ENCODE measurements at places on chromosomes 6 and 20.
A peak's percentile ranks its signal among the peaks of the same experiment; 100 is the strongest.

DNA sequence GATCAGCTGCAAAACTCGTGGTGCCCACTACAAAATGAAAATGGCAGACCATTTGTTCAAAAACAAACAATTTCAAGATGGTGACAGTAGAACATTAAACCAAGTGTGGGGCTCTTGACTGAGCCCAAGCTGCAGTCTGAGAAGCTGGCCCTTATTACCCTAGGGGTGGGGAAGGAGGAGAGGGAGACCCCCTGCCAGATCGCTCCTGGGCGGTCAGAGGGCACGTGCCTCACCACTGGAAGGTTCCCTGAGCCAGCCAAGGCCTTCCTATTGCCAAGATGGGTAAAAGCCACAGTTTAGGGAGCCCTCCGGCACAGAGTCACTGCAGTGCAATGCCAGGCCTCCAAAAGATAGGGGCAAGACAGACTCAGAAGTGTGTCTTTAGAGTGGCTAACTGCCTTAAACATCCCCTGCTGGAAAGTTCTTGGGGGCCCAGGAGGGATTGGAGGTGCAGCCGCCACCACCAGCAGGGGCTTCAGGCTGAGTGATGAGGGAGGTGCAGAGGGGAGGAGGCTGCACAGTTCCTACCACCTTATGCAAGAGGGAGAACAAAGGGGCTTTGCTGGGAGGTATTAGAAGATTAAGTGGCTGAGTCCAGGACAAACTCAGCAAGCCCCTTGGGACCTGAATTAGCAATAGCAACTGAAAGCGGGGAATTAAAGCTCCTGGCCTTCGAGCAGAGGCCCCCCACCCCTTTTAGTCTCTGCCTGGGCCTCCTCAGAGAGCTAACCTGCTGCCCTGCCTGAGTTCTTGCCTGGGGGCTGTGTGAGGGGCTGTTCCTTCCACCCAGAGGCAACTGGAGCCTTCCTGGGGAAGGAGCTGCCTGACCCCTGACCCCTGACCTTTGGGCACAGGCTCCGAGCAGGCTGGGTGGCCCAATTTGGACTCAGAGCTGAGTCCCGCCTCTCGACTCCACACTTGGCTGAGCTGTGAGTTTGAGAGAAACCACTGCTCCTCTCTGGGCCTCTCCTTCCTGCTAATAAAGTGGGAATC, 88.4 kb downstream of the VEGFA start:
- no peak for DNase-seq

- no peak for DNase-seq
Measured at GRCh38 chr6:142561511-142562265, 259.9 kb downstream of the ADGRG6 start.

DNA sequence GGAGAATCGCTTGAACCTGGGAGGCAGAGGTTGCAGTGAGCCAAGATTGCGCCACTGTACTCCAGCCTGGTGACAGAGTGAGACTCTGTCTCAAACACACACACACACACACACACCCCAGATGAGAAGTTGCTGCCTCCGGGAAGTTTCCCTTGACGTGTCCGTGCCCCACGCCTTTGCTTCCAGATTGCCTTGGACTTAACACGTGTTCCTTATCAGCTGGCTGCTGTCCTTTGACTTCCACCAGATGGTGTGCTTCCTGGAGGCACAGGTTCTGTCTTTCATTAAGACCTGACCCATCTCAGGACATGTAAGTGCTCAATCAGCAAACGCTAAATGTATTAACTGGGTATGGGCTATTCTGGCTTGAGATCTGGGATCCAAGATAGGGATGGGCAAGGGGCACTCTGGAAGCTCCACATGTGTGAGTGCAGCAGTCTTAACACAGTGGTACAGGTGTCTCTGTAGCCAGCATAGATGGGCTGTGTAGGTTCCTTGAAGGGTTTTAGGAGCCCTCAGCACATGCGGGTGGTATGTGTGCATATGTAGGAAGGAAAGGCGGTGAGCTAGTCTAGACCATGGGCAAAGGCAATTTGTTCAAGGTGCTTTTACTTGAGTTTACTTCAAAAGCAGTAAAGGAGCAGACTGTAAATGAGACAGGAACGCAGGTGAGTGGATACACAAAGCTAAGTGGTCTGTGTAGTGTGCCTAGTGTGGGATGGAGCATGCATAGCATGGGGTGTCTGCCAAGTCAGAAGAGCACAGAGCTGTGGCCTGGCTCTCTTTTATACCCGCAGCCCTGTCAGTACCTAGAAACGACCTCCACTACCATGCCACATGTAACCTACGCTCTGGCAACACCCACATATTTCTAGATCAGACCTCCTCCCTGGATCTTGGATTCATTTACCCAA, 11.6 kb downstream of the PIGT start:
- DNase-seq: no peak

DNA sequence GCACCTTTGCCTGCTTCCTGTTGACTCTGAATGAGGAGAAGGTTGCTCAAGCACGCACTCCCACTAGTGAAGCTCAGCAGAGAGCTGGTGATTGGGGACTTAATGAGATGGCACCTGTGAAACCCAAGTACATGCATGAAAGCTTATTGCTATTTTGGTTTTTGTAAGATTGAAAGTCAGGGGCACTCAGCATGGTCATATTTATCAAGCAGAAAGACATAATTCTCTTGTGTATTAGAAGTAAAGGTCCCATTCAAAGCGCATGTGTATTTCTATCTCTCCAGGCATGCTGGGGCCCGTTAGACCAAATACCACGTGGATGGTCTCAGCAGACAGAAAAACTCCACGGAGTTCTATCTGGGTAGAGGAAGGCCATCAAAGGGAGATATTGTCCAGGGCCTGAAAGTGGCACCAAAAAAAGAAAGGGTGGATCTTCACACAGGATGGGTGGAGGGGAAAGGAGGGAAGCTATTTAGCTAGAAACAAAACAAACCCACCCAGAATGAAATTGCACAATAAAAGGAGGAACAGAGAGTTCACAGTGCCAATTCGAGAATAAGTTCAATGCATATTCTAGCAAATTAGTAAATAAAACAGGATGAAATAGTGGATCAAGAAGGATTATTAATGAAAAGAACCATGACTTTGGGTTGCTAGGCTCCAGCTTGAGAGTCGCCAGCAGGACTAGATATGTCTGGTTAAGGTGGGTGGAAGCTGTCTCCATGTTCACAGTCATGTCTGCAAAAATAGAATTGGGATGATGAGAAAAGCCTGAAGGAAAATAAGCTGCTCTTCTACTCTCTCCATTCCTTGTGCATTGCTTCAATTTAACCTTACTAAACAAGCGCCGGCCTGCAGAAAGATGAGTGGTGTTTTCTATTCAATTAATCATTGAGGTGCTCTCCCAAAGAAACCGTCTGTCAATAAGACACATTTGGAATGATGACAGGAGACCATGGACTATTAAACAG, 224.9 kb upstream of the DTNBP1 start:
- no peak for DNase-seq

DNA sequence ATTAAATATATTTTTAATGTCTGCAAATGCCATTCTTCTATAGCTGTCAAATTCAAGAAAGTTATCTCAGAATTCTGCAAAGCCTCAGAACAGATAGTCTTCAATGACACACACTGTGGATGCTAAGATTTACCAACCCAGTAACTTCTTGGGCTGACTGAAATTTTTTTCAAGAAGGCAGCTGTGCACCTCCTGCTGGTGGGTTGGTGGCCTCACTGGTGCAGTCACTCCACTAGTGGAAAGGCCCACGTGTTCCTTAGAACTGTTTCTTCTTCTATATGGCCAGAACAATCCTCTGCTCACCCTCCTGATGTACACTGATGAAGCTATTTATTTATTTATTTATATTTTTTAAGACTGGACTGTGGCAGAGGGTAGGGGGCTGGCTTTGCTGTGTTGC, 28.1 kb upstream of the MTCL3 start:
- DNase-seq: peak; percentile 7

GRCh38 chr20:36045373-36045714, 77.0 kb downstream of the CNBD2 start:
- DNase-seq: no peak

DNA sequence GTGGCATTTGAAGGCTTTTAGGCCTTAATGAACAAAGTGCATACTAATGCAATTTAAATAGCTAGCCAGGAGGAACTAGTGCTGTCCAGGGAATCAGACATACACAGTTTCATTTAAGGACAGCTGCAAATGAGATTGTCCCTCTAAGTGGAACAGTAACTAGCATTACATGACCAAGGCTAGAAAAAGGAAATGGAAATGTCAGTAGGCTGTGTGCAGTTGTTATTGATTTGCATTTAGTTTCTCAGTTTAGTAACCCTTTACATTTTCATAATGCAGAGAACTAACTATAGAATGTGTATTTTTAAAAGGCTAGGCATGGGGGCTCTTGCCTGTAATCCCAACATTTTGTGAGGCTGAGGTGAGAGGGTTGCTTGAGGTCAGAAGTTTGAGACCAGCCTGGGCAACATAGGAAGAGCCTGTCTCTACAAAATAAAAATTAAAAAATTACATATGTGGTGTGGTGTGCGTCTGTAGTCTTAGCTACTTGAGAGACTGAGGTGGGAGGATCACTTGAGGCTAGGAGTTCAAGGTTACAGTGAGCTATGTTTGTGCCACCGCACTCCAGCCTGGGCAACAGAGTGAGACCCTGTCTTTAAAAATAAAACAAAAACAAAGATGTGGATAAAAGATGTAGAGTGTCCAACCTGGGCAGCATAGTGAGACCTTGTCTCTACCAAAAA, 468.0 kb downstream of the UTRN start:
- no peak for DNase-seq

GRCh38 chr6:140041056-140041455, 666.6 kb upstream of the CITED2 start:
- no peak for DNase-seq

- DNase-seq: no peak
Measured at GRCh38 chr6:159376516-159377158, 207.4 kb downstream of the FNDC1 start.

DNA sequence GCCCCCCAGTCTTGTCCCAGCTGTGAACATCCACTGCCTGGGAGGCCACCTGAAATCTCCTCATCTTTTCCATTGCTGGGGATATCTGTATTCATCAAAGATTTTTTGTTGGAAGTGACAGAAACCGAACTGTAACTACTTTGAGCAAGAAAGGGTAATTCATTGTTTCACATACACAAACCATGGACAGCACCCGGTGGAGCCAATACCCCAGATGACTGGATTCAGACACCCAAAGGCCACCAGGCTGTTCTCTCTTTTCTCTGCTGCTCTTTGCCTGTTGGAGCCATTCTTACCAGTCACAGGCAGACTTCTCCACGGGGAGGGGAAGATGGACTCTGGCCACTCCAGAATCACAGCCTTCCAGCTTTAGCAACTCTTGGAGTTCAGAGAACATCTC, 11.7 kb upstream of the RALY start:
- no peak for DNase-seq

DNA sequence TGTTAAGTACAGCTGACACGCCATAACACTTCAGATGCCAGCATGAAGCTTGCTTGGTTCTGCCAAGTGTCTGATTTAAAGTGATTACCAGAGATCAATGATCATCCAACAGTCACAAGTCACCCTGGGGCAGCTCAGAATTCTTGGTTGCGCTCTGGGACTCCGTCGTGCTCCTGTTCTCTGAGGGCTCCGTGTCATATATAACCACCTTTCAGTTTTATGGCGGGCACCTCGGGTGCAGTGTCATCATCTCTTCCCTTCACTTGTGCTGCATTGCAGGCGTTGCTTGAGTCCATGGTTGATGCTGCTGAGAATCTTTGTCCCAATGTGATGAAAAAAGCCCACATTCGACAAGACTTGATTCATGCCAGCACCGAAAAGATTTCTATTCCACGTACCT, 101.4 kb upstream of the SCGN start:
- no peak for DNase-seq

DNA sequence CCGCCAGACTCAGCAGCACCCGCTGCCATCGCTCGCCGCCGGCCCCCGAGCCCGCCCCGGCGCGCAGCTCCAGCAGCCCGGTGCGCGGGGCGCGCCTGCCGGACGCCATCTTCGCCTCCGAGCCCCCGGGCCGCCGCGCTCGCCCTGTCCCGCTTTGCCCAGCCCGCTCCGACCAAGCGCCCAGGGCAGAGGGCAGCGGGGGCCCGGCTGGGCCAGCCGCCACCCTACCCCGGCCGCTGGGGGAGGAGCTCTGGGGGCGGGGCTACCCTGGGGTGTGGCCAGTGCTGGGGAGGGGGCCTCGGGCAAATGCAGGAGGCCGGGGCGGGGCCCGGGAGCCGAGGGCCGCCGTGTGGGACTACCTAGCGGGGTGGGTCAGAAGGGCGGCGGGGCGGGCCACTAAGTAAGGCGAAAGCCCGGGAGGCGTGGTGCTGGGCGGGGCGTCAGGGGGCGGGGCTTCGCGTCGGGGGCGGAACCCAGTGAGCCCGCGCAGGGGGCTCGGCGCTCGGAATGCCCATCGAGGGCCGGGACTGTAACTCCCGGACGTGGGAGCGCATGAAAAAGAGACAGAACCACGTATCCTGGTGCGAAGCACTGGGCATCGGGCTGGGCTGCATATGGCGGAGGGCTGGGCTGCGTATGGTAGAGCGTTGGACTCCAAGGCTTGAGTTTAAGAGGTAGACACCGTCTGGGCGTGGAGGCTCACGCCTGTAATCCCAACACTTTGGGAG, at the start of gene SNTA1:
SNTA1 (minus strand) TSS at position 252 of the 728 bp plus-strand sequence; CDS start at position 109, 143 bp downstream.
- peak; percentile 93 for DNase-seq

GRCh38 chr6:85751374-85752055, 108.8 kb upstream of the SYNCRIP start:
- no peak for DNase-seq

- DNase-seq: no peak
Measured at GRCh38 chr6:21531393-21531792, 62.2 kb upstream of the SOX4 start.

GRCh38 chr6:150273457-150274309, 95.1 kb upstream of the IYD start:
- DNase-seq: no peak

DNA sequence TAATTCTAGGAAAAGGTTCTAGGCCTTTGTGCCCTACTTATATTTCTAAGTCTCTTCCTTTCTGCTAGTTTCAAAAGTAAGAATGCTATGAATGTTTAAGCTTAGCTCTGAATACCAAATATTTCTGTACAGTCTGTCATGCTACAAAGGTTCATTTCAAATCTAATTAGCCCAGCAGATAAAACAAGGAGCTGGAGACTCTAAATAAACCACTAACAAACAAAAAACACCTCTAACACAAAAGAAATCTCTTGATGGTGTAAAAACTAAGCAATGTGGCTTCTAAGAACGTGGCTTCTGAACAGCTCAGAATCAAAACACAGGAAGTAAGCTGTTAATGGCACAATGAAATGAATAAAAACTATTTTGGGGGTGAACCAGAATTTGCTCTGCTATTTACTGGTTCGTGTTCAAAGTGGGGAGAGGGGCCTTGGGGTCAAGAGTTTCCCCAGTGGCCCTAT, 198.3 kb downstream of the BCAS1 start:
- peak; percentile 39 for DNase-seq

DNA sequence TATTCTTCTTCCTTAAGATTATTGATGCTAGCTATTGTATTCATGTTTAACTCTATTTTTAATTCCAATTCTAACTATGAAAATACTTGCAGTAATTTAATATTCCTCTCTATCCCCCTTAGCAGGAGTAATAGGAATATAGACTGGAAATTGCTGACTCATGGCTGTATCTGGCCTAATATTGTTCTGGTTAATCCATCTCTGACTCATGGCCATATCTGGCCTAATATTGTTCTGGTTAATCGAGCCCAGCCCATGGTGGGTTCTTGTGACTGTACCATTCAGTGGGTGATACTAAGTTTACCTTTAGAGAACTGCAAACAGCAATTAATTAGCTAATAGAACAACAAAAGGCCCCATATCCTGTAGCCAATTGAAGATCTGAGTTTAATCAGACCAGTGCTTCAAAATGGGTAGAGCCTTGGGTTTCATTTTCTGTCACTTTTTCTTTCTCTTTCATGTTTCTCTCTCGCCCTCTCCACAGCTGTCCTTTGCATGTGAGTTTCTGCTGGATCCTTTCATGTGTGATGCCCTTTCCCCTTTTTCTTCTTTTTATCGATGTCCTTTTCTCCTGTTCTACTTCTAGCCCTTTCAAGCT, 50.6 kb downstream of the SLC22A3 start:
- DNase-seq: peak; percentile 3

GRCh38 chr20:34575271-34575670, 16.8 kb downstream of the MAP1LC3A start:
- no peak for DNase-seq
